ENCODE measurements at places on chromosomes 2 and 18.

GRCh38 chr2:158776231-158776630 lies 18.9 kb upstream of the DAPL1 start:
- no peak for DNase-seq

DNA sequence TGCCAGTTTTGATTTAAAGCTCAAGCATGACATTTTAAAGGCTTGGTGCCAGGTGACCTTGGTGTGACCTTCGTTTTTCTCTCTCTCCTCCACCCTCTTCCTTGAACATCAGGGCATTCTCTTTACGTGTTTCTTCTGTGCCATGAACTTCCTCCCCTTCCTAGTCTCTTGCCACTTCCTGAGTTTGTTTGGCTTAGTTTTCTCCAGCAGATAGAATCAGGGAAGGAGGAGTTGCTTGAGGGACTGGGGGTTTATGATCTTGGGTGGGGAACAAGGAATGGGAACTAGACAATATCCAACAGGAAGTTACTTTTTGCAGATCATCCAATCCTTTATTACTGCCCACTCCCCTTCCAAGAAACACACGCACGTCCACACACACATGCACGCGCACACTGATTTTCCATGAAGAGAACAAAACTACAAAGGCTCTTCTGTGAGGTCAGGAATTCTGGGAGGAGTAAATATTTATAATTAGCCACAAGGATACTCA lies 210.6 kb upstream of the EPAS1 start:
- no peak for DNase-seq

GRCh38 chr18:34345738-34346137 lies 121.0 kb upstream of the NOL4 start:
- no peak for DNase-seq

DNA sequence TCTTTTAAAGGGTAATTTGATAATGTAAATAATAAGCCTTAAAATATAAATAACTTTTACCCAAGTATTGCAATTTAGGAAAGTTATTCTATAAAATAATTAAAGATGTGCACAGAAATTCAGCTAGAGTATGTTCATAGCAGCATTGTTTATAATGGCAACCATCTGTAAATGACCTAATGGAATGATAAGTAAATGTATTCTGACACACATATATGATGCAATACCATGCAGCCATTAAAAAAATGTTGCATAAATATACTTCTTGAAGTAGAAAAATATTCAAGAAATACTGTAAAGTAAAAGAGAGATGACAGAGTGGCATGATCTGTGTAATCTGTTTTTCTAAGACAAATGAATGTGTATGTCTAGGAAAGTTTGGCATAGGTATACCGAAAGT lies 545.7 kb downstream of the ZEB2 start:
- DNase-seq: no peak

DNA sequence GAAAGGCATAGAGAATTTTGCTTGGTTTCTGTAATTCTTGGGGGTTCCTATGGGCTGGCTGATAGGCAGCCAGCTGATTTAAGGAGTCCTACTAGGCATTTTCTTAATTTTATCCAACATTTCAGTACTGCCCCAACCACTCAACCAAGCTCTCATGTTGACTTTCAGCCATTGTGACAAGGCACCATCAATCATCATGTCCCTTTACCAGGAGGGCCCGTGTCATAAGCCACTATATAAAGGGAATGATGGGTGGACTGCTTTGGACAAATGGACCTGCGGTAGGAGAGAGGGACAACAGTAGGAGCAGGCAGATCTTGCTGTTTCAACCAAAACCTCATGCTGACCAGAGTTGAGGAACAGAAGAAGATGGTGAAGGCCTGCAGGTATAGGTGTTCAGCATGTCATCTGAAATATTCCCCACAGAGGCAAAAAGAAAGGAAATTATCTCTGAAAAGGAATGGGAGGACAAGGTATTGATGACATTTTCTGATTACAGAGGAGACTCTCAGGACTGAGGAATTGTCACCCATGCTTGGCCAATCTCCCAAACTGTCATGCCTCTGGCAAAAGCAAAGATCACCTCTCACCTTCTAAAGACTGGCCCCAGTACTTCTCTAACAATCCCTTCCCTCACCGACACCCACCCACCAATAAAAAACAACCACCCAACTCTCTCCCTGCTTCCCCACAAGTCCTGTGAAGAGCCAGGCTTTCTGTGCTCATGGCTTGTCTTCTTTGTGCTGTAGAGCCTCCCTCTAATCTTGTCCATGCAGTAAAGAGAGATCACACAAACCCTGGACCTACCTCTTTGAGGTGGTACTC lies 10.9 kb upstream of the TNP1 start:
- DNase-seq: no peak

DNA sequence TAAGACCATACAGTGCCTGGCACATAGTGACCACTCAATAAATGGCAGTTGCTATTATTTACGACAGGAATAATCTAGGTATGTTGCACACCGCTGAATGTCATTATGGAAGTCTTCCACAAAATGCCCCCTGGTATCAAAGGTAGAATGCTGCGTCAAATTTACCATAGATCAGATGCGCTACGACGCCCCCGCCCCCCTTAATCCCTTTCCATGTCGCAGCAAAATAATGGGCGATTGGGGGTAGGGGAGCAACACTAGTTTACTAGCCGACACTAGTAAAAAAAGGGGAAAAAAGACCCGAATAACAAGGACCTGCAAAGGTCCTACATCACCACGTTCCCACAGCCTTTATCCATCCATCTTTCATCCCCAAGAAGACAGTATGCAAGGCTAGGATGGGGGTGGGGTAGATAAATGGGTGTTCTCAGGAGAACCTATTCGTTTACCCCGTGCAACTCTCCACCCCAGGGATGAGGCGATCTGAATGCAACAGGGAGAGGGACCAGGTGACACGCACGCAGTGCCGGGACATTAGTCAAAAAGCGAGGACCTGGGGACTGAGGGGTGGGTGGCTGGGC lies 455 bp downstream of the PREPL start:
- no peak for DNase-seq

GRCh38 chr2:7071916-7072556 lies 154.8 kb downstream of the RNF144A start:
- DNase-seq: no peak

DNA sequence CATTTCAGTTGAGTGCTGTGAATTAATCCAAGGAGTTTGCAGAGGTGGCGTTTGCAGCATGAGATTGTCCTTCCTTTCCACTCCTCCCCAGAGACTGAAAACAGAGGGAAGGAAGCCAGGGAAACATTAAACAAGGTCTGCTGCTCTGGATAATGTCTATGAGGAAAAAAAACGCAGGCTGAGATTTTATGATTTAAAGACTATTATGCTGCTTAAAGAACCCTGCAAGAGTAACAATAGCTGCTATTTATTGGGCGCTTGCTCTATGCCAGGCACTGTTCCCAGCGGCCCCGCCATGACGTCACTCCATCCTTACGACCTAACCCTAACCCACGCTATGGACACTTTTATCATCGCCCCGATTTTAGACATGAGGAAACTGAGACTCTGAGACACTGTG lies 222.4 kb downstream of the BCL2 start:
- no peak for DNase-seq

DNA sequence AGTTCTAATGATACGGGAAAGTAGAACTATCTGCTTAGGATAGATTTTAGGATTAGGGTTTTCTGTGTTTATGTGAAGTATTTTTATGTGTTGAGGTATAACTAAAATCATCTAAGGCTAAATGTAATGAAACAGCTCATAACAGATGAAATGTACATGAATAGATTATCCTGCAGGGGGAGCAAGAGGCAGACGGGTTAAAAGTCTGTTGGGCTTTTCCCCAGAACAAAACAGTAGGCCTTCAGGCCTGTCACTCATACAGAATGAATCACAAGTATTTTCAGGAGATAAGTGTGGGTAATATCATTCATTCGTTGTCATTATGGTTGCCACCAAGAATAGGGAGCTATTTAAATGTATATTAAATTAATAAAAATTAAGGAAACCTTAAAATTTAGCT lies 107.9 kb upstream of the IL1R2 start:
- no peak for DNase-seq

DNA sequence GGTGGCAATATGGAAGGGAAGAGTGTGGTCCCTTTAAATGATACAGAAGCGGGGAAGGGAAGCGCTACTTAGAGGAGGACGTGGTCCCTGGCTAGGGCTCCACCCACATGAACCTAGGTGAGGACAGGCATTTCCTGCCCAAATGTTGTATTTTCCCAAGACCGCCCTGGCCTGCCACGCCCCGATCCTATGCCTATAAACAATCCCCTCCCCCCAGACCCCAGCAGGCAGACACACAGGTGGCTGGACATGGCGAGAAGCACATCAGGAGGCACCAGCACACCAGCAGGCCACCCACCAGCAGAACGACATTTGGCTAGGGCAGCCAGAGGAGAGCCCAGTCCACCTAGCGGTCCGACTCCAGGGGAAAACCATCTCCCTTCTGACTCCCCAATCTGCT lies 47.2 kb downstream of the METTL8 start:
- no peak for DNase-seq

DNA sequence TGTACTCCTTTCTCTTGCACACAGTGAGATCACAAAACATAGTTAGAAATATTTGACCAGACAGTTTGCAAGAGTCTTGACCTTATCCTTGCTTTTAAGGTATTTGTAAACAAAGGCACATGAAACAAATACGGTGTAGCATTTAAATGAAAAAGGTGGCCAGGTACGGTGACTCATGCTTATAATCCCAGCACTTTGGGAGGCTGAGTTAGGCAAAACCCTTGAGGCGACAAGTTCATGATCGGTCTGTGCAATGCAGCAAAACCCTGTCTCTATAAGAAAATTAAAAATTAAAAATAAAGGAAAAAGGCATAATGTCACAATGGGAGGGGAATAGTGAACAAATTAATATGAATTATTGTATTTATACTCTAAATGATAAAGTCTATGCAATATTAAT lies 109.5 kb upstream of the PIK3C3 start:
- no peak for DNase-seq

DNA sequence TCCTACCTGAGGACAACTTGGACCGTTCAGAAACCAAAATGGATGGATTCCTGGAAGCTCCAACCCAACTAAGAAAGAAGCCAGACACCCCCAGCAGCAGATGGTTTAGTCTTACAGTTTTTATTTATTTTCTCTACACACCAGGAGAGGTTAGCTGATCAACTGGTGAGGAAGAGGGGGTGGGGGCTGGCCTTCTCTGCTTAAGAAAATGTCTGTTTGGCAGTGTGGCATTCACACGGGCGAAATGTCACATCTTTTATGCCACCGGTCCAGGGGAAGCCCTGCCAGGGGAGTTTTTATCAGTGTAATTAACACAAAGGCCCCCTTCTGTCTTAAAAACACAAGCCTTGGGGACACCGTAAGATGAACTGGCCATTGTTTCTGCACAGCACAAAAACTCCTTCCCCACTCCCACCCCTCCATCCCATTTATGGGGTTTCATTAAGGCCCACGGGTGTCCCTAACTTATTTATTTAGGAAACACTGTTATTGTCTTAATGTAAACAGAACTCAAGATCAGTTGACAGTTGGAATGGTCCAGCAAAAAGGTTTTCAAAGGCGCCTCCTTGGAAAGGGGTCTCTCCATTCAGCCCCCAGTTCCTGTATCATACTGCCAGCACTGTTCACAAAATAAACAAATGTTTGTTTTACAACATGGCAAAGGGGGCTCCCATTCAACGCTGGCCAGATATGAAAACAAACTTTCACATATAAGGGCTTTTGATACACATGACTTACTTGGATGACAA lies 217.0 kb downstream of the C1D start:
- no peak for DNase-seq

- DNase-seq: no peak
Measured at GRCh38 chr18:36711014-36711725, 117.6 kb downstream of the TPGS2 start.

GRCh38 chr2:62391696-62392095 lies 114.3 kb downstream of the TMEM17 start:
- DNase-seq: no peak

Data from activated CD4-positive, CD25-positive, alpha-beta regulatory T cell treated with anti-CD3 and anti-CD28 coated beads, Interleukin-2, amount 50 U/mL, for 16 hours (primary cell).